ENCODE measurements at places on chromosomes 16 and 17. TPM values are rescaled to one million over a fixed set of nuclear protein-coding genes. Genes with fewer than 3 reads are reported as not detected.

Gene LRRC37A3
- total RNA-seq, result 4.2 TPM

Gene APOBR
- total RNA-seq, result 0.03 TPM

- no peak for DNase-seq
Observed at GRCh38 chr16:3143598-3144320, 8.9 kb downstream of the ZNF213 start.

Gene CCDC144A
- total RNA-seq, result not detected

Gene SLC12A3
- not detected for total RNA-seq
